ENCODE measurements at places on chromosomes 11 and 22. TPM values are rescaled to one million over a fixed set of nuclear protein-coding genes. Genes with fewer than 3 reads are reported as not detected.

SYNGR1 gene
- total RNA-seq: 6.1 TPM

SMC1B gene
- 0.13 TPM for total RNA-seq

SYT12 gene
- 2.8 TPM for total RNA-seq

PATE4 gene
- not detected for total RNA-seq

ACRV1 gene
- not detected for total RNA-seq

All from GM23248 (cell line).